Cortex of kidney (tissue), 1 donor: ENCODE measurements at places on chromosomes 1 and 21.

DNA sequence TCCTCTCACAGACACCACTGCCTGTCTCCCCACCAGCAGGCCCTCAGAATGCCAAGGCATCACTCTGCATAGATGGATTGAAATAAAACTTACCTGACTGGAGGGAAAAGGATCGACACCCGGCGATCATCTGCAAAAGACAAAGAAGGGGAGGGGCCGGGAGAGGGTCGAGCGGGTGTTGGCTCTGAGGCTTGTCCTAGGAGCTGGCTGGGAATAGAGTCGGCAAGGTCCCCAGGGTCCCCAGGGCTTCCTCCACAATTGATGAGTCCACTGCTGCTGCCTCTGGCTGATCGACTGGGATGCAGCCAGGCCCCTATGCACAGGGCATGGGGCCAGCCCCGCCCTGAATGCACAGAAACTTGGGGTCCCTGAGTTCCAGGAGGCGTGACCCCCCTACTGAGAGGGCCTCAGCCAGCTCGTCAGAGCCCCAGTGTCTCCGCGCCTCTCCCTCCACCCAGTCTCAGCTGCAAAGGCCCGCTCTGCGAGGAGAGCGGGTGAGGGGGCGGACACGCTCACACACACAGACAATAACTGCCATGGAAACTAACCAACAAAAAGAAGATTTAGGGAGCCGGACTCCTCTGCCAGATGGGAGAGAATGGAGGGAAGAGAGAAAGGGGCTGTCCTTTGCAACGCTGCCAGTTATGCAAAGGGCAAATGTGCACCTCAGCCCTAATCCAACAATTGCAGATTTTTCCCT is at the start of gene KLHDC8A:
KLHDC8A (minus strand) TSS at position 483 of the 700 bp plus-strand sequence. CDS start 13,318 bp downstream, outside the sequence.
- no peak for DNase-seq

DNA sequence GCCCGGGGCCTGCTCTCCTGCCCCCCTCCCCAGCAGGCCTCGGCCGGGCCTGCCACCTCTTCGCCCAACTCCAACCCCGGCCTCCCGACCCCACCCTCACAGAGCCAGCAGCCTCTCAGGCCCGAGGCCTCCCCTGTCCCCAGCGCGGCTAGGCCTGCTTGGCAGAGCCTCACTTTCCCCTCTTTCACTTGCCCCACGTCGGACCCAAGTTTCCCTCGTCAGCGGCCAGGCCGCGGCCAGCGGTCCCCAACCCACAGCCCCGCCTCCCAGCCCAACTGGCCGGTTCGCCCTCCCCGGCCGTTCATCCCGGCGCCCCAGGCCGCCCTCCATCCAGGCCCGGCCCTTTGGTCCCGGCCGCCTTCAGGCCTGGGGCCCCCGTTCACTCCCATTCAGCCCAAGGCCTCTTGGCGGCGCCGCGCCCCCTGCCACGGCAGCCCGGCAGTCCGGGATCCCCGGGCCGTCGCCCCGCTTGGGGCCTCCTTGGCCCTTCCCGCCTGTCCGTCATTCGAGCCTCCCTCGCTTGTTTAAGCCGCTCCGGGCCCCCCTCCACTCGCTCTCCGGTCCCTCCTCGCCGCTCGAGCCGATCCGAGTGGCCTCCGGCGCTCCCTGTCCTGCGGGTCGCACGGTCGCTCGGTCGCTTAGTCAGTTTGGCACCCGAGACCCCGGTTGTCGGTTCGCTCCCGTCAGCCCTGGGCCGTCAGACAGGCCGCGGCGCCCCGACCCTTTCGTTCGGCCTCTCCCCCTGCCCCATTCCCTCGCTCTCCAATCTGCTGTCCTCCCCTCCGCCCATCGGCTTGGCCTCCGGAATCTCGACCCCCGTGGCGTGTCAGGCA is 1.4 kb downstream of the LRRC41 start:
- DNase-seq: no peak

DNA sequence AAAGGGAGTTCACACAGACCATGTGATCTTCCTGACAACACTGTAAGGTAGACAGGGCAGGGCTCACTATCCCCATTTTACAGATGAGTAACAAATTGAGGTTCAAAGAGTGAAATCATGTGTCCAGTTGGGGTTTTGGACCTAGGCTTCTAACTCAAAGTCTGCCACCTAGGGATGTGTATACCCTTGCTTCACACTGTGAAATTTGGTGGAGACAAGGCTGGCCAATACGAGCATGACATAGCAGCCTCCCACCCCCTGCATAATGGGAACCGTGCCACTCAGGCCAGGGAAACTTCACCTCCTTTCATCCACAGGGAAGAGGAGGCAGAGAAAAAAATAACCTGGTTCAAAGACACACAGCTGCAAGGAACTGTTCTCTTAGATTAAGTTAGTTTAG is 6.8 kb downstream of the IQGAP3 start:
- DNase-seq: no peak

DNA sequence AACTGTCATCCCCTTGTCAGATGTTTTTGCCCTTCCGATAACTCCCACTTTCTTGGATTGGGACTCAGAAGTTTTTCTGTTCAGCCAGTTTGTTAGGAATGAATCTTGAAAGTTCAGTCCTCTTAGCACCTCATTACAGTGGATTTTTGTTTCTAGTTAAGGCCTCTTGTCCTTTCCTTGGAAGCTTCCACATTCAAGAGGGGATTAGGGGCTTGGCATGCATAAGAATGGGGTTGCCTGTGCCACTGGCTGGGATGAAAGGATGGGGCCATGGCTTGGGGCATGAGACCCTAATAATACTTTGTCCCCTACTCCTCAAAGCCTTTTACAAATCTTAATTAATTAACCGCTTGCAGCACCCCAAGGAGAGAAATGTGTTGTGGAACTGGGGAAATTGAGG is 2.4 kb upstream of the DHDDS start:
- no peak for DNase-seq
